H4 (cell line): ENCODE measurements at places on chromosomes 1 and 21. TPM values are rescaled to one million over a fixed set of nuclear protein-coding genes. Genes with fewer than 3 reads are reported as not detected.

EPHB2 gene
- 55.5 and 70.9 TPM in 2 replicates for total RNA-seq

IGSF9 gene
- total RNA-seq = 0.47 and 0.52 TPM in 2 replicates

SPRR2B gene
- not detected in 2 replicates for total RNA-seq

ADGRL4 gene
- total RNA-seq = not detected in 2 replicates

AGMAT gene
- total RNA-seq = not detected in 2 replicates

MAP3K7CL gene
- 2.9 and 4.0 TPM in 2 replicates for total RNA-seq

RXRG gene
- total RNA-seq = not detected in 2 replicates

TINAGL1 gene
- 0.23 and 0.90 TPM in 2 replicates for total RNA-seq

ASPM gene
- 18.2 and 28.4 TPM in 2 replicates for total RNA-seq

IFFO2 gene
- total RNA-seq = 3.5 and 4.4 TPM in 2 replicates

AMY2A gene
- not detected in 2 replicates for total RNA-seq

TRIM45 gene
- total RNA-seq = 0.92 and 0.97 TPM in 2 replicates

RHBDL2 gene
- total RNA-seq = not detected in 2 replicates

CYP4A11 gene
- not detected in 2 replicates for total RNA-seq

GFI1 gene
- 0.17 and 0.80 TPM in 2 replicates for total RNA-seq

ZNF644 gene
- 18.6 and 23.4 TPM in 2 replicates for total RNA-seq

VANGL2 gene
- total RNA-seq = 1.2 and 1.8 TPM in 2 replicates

LCA5L gene
- 1.4 TPM in 2 replicates for total RNA-seq

IVL gene
- total RNA-seq = not detected in 2 replicates

ST6GALNAC3 gene
- total RNA-seq = 4.6 and 11.4 TPM in 2 replicates

SLAMF8 gene
- 0.17 TPM in 1 of 2 replicates, not detected in the other for total RNA-seq

PTPN22 gene
- 0.62 and 0.68 TPM in 2 replicates for total RNA-seq

S100A3 gene
- total RNA-seq = 5.2 and 5.3 TPM in 2 replicates

GBP6 gene
- total RNA-seq = 0.10 TPM in 1 of 2 replicates, not detected in the other

LDLRAD1 gene
- not detected in 2 replicates for total RNA-seq

NUF2 gene
- total RNA-seq = 22.0 and 28.9 TPM in 2 replicates

HES3 gene
- total RNA-seq = not detected in 2 replicates

TRABD2B gene
- total RNA-seq = 0.06 and 0.08 TPM in 2 replicates

ANKRD65 gene
- total RNA-seq = not detected in 2 replicates

CA6 gene
- not detected in 2 replicates for total RNA-seq

BLACAT1 gene
- total RNA-seq = 0.66 and 0.89 TPM in 2 replicates

OR2L5 gene
- total RNA-seq = not detected in 2 replicates

TSPAN2 gene
- total RNA-seq = 1.3 and 3.7 TPM in 2 replicates

TMEM52 gene
- 0.29 and 1.3 TPM in 2 replicates for total RNA-seq

CELA2B gene
- total RNA-seq = not detected in 2 replicates

C8B gene
- not detected in 2 replicates for total RNA-seq
